ENCODE measurements at places on chromosomes 5 and 9.

DNA sequence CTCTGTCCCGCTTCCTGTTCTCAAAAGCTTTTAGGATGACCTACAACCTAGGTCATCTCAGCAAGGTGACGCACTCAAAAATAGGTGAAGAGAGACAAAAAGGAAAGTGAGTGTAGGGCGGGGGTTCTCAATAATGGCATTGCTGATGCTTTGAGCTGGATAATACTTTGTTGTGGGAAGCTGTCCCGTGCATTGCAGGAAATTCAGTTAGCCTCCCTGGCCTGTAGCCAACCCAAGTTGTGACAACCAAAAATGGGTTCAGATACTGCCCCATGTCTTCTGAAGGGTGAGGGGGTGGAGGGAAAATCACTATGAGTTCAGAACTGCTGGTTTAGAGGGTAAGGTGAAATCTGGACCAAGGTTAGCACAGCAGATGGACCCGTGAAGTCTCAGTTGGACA lies 151.4 kb downstream of the MAST4 start:
- DNase-seq: no peak

GRCh38 chr5:82924226-82925060 lies 152.8 kb downstream of the TMEM167A start:
- DNase-seq: no peak

DNA sequence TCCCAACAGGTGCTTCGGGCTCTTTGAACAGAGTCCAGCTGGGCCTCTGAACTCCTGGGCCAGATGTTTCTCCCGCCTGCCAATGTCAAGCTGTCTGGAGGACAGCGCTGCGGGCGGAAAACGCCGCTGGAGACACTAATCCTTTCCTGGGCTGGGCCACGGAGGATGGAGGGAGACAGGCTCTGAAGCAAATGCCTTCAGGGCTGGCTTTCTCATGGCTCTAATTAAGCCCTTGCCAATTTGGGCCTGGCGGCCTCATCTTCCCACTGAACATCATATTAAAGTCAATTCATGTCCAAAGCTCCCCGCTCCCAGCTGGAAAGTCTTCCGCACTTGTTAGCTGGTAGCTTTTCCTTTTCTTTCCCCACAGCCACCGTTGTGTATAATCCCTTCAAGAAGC lies 72.7 kb downstream of the NTNG2 start:
- no peak for DNase-seq

DNA sequence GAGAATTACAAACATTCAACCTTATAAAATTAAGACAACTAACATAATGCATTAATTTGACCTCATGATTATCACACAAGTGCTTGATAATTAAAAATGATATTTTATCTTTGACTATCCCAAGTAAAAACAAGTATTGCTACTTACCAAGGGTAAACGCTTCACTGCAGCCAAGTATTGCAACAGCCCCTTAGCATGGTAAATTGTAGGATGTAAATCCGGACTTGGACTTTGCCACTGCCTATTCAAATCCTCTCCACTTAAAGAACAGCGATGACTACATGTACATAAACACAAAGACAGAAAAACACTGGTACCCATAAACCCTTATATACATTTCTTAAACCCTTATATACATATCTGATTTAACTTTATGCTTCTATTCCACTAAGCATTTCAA lies 155.1 kb downstream of the AGTPBP1 start:
- DNase-seq: no peak

GRCh38 chr5:93620487-93621326 lies 37.7 kb downstream of the NR2F1 start:
- DNase-seq: peak; percentile 50

DNA sequence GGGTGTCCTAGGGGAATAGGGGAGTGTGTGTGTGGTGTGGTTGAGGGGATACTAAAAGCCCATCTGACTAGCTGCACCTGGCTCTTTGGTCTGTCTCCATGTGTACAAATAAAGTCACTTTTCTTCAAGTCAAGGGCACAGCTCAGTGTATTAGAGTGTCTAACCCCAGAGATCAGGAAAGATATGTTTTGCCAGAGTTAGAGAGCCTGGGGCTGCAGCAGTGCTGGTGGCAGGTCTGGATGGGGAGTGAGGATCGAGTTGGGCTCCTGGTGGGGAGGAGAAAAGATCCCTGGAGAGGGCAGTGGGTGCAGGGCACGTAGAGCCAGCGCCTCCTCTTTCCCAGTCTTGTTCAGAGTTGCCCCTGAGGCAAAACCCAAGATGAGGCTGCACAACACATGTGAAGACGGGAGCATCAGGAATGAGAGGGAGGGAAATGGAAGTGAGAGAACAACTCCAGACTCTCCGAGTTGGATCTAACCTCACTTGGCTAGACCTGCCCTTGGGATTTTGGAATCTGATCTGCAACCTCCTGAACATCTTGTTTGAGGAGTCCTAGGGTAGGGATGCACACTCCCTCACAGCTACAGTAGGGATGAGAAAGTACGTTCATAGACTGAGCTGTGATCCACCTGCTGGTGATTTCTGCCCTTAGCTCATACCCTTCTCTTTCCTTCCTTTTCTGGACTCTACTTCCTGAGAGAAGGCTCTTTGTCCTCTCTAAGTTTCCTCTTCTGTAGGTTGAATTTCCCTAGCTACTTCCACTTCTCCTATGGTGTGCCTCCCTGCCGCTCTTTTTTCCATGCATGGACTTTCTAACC lies 309.9 kb downstream of the ZSWIM6 start:
- no peak for DNase-seq

DNA sequence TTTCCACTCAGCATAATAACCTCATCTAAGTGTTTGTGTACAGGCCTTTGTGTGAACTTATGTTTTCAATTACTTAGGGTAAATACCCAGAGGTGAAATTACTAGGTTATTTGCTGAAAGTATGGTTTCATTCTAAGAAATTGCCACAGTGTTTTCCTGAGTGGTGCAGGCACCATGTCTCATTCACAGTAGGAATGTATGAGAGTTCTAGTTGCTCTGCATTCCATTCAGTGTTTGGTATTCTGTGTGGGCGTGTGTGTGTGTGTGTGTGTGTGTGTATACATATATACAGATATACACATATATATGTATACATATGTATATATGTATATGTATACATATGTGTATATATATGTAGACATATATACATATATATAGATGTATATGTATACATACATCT lies 8.8 kb upstream of the SVEP1 start:
- no peak for DNase-seq

DNA sequence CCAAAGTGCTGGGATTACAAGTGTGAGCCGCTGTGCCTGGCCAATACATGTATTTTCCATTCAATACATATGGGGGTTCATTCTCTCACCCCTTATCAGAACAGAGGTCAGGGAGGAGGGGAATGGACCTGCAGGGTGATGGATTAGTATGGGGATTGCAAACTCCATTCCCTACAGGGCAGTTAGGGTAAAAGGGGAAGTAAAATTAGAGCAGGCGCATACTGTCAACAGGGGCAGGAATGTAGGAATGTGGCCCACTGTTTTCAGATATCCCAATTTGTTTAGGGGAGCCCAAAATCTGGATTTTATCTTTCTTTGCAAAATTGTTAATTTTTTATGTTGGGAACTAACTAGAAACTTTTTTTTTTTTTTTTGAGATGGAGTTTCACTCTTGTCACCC lies 46.4 kb upstream of the SLC44A1 start:
- DNase-seq: no peak
